ENCODE measurements at places on chromosomes 16 and 17.

DNA sequence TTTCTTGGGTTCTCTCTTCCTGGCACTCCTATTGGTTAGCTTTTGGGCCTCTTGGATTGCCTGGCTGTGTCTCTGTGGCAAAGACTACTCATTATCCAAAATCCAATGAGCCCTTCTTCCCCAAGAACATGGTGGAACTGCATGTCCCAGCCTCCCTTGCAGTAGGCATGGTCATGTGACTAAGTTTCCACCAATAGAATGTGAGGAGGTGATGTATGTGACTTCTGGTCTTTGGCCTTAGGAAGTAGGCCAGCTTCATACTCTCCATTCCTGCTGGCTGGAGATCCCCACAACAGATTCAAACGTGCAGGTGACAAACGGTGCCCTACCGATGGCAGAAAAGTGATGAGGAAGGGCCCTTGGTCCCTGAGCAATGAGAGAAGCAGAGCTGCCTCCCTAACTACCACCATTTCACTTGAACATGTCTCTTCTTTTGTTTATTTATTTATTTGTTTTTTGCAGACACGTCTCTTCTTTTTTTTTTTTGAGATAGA lies 17.3 kb upstream of the SPN start:
- DNase-seq = no peak

GRCh38 chr16:27417047-27417671 lies 15.2 kb downstream of the IL21R start:
- DNase-seq = no peak

GRCh38 chr16:2904100-2904921 lies 7.4 kb upstream of the FLYWCH1 start:
- DNase-seq = peak; percentile 90

DNA sequence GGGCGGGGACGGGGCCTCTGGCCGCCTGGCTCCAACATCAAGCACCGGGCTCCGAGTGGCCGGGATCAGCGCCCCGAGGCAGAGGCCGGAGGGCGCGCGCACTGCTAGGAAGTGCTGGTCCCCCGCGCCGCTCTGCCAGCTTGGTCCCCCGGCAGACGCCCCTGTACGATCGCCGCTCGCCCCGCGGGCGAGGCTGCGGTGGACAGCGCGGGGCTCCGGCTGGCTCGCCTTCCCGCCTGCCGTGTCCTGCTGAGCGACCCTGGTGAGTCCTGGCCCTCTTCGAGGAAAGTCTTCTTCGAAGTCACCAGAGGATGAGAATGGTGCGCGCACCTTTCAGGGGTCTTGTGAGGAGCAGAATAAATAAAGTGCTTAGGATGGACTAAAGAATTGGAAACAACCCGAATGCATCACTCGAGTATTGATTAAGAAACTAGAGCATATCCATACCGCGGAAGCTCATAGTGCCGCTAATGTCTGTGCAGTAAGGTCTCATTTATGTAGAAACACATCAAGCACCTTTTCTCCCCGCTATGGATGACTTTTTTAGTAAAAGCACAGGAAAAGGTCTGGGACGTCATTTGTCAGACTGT lies 392 bp downstream of the ZNF213 start:
- no peak for DNase-seq

GRCh38 chr16:22727285-22728166 lies 86.4 kb upstream of the HS3ST2 start:
- no peak for DNase-seq

- no peak for DNase-seq
Observed at GRCh38 chr17:77145224-77145611, 4.4 kb downstream of the SEC14L1 start.

DNA sequence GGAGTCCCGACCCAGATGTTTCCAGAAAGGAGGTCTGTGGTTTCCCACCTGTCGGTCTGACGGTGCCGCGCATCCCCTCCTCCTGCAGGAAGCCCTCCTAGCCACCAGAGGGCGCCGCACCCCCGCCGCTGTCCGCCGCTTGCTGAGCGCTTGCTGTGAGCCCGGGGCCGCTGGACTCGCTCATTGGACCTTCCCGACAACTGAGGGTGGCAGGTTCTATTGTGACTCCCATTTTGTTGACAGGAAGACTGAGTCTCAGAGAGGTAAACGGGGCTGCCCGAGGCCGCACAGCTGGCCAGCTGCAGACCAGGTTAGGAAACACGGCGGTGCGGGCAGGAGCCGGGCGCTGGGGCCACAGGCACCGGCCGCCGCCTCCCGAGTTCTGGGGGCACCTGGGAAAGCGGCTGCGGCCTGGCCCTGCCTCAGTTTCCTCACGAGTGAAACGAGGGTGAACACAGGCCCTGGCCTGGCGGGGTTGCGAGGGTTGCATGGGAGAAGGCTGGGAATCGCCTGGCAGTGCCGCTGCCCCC lies 191.1 kb upstream of the CIBAR2 start:
- DNase-seq = peak; percentile 61

GRCh38 chr16:11581678-11582077 lies 5.0 kb downstream of the LITAF start:
- DNase-seq = no peak

DNA sequence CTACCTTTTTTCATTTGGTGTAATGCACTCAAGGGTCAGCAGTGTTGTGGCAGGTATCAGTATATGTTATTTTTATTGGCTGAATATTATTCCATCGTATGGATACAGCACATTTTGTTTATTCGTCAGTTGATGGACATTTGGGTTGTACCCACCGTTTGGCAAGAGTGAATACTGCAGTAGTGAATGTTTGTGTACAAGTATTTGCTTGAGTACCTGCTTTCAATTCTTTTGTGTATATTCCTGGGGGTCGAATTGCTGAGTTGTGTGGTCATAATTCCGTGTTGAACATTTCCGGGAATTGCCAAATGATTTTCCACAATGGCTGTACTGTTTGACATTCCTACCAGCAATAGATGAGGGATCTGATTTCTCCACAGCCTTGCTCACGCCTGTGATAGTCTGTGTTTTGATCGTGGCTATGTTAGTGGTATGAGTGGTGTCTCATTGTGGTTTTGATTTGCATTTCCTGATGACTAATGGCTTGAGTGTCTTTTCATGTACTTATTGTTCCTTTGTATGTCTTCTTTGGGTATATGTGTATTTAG lies 108.4 kb downstream of the OR1D5 start:
- peak; percentile 72 for DNase-seq

DNA sequence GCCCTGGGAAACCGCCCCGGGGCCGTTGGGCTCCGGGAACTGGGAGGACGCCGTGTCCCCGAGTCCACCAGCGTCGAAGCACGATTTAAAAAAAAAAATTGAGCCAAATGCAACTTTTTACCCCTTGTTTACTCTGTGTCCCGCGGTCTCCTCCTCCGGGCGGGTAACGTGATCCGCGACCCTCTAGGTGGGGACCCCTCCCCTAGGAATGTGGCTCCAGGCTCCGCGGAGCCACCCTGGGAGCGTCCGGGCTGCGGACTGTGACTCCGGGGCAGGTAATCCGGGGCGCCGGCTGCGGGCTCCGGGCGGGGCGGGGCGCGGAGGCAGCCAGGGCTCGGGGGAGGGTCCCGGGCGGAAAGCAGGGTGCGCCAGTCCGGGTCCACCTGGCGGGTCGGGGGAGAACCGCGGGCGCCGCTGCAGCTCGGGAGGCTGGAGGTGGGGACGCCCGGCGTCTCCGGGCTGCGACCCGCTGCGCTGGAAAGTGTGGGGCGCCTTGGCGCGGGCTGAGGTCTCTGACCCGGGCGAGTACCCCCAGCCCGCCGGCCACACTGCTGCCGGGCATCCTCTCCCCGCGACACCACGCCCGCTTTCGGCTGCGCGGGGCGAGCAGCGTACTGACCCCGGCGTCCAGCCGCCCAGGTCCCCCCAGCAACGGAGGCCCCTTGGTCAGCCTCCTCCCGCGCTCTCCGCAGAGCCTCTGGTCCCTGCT lies 852 bp upstream of the HELZ start:
- DNase-seq = peak; percentile 33

DNA sequence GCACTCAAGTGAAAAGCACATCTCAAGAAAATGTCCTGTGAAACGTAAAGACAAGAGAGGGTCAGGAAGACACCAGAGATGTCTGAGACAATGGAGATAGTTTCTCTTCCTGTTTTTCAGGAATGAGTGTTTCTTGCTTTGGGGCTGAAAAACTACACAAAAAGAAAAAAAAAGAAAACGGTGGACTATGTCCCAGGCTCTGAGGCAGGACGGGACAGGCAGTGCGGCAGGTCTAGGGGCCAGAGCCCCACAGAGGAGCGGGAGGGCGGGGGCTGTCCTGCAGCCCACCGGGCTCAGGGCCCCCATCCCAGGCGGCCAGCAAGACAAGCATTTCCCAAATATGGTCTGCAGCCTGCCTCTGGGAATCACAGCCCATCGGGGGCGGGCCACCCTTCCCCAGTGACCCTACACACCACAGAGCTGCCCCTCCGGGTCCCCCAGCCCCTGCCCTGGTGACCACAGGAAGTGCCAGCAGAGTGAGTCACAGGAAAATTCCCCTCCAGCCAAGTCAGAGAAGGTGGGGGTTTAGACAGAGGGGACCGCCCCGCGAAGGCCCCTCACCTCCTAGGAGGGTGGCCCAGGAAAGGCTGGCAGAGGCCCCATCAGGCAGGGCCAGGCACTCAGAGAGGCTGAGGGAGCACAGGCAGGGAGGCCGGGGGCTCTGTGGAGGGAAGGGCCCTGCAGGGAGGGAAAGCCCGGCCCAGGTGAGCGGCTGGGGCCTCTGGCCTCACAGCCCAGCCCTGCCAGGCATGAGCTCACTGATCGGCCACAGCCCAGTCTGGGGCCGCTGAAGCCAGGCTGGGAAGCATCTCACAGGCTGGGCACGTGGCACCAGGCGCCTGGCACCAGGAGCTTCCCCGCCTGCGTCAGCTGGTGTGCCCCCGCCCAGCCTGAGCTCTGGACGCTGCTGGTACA lies 6.3 kb downstream of the BCAR1 start:
- DNase-seq = peak; percentile 89

GRCh38 chr16:2498531-2499253 lies 15.1 kb upstream of the ATP6V0C start:
- DNase-seq = no peak

- peak; percentile 84 for DNase-seq
Observed at GRCh38 chr17:58336456-58337209, 8.0 kb upstream of the TSPOAP1 start.

DNA sequence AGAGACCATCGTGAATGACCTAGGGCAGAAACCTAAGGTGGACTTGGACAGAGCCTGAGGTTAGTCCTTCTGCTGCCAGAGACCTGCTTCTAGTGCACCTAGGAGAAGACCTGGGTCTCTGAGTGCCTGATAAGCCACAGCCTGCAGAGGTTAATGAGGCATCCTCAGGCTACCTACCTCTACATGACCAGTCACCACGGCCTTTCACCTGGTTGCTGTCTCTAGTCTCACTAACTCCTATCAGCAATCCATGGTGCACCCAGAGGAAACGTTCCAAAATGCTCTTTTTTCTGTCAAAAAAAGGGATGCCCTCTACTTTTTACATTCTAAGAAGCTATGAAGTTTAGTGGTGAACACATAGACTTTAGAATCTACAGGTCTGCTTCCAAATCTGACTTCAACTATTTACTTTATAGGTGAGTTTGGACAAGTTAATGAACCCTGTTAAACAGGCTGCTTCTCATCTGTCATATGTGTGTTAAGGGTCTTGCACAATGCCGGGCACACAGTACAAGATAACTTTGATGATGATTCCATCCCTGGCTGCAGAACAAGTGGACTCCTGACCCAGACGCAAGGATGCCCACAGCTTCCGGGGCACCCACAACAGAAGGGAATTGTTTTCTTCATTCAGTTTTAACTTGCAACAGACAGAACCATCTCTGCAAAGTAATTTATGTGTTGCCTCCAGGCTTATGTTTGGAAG lies 469.9 kb upstream of the CDH5 start:
- DNase-seq = no peak

- DNase-seq = peak; percentile 54
Observed at GRCh38 chr17:21066394-21066793, 23.6 kb upstream of the USP22 start.

DNA sequence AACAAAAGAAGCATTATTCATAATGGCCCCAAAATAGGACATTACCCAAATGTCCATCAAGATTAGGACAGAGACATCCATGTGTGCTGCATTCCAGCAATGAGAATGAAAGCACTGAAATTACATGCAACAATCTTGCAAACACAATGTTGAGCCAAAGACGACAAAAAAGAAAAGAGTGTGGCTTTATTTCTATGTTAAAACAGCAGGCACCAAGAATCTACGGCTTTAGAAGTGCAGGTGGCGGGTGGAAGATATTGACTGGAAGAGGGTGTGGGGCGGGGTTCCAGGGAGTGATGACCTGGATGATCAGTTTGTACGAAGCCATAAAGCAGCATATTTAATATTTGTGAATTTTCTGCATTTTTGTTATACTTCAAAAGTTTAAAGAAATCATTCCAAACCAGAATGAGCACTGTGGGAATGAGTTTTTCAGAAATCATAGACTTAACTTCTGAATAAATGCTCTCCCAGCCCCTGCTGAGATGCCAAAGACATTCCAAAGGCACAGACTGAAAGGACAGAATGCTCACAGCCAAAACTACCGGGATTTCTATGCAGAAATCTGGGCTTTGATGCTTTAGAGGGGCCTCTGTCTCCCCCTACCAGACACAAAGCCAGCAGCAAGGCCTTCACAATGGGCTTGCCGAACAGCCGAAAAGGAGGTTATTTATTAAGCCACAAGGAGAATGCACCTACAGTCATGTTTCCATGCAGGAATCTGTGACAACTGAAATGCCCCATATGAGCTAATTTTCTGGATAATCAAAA lies 361.6 kb downstream of the GRIN2A start:
- DNase-seq = no peak

DNA sequence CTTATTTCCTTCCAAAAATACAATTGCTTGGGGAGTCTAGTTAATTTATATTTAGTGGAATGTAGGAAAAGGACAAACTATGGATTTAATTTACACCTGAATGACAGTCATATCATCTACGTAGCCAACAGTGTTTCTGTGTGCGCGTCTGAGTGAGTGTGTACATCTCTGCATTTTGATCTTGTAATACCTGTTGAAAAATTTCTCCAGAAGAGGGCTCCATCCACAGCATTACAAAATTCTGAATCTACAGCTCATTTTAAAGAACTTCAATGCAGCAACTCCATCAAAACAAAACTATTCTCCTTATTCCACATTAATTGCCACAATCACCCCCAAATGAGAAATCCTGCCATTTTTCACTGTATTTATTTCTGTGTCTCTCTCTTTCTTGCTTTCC lies 3.9 kb downstream of the CDH13 start:
- no peak for DNase-seq

DNA sequence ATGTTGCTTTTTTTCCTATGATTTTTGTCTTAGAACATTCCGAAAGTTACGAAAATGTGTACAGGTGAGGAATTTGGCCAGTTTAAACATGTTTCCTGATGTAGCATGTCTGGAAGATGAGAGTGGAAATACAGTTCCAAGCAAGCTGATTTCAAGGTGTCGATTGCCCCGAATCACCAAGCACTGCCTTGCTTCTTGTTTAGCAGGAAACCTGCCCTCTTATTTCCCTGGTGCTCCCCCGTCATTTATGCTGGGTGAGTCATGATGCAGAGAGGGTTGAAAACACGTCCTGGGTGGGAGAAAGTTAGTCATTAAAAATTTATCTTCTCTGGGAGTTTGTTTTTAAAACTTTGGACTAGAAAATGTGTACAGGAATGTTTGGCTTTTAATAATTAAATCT lies 608.6 kb upstream of the EEF2KMT start:
- DNase-seq = no peak

DNA sequence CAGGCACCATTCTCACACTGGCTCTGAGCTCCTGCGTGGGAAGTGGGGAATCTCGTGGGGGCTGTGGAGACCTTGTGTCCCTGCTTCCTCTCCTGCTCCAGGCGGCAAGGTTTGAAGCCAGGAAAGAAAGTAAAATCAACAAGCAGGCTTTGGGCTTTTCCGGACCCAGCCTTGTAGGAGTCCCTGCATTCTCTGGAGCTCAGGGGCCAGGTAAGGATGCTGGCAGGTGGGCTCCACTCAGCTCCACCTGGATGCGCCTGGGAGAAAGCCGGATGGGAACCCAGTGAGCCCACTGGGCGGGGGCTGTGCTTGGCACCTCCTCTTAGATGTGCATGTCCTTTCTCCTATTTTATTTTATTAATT lies 362.5 kb downstream of the SEC14L1 start:
- DNase-seq = no peak

Data from AG20443 (cell line).